ENCODE measurements at places on chromosomes 13 and 19. TPM values are rescaled to one million over a fixed set of nuclear protein-coding genes. Genes with fewer than 3 reads are reported as not detected.

The SIGLECL1 gene
- polyA plus RNA-seq = not detected

The ZIC2 gene
- not detected for polyA plus RNA-seq

The DOHH gene
- 9.1 TPM for polyA plus RNA-seq

GRCh38 chr13:44972956-44973581 lies 16.2 kb downstream of the NUFIP1 start:
- no peaks in the 10 kb centered on the region for H3K4me1 ChIP-seq
- no peak for DNase-seq
- no peak overlapping the region for H3K27ac ChIP-seq
- H3K27me3 ChIP-seq = peaks cover 2% of the 10 kb centered on the region
- no peak overlapping the region for H3K4me3 ChIP-seq
- H3K36me3 ChIP-seq = peaks cover 13% of the 10 kb centered on the region

GRCh38 chr13:23716401-23716800 lies 146.2 kb downstream of the TNFRSF19 start:
- DNase-seq = no peak
- H3K4me3 ChIP-seq = no peak overlapping the region
- H3K27ac ChIP-seq = no peak overlapping the region
- peaks cover 6% of the 10 kb centered on the region for H3K27me3 ChIP-seq
- no peaks in the 10 kb centered on the region for H3K36me3 ChIP-seq

- H3K4me3 ChIP-seq = no peak overlapping the region
- no peak overlapping the region for H3K27ac ChIP-seq
- no peaks in the 10 kb centered on the region for H3K4me1 ChIP-seq
- DNase-seq = no peak
Observed at GRCh38 chr13:93230261-93230855, 3.8 kb downstream of the GPC6 start.

GRCh38 chr19:10096615-10096963 lies 5.9 kb downstream of the ANGPTL6 start:
- peaks cover 13% of the 10 kb centered on the region for H3K27me3 ChIP-seq
- peaks cover 44% of the 10 kb centered on the region for H3K4me1 ChIP-seq
- H3K36me3 ChIP-seq = peaks cover 17% of the 10 kb centered on the region
- peak overlapping the region; percentile 30 for H3K4me3 ChIP-seq
- no peak for DNase-seq
- peak overlapping the region; percentile 78 for H3K27ac ChIP-seq
